ENCODE measurements at places on chromosomes 2 and 18.

DNA sequence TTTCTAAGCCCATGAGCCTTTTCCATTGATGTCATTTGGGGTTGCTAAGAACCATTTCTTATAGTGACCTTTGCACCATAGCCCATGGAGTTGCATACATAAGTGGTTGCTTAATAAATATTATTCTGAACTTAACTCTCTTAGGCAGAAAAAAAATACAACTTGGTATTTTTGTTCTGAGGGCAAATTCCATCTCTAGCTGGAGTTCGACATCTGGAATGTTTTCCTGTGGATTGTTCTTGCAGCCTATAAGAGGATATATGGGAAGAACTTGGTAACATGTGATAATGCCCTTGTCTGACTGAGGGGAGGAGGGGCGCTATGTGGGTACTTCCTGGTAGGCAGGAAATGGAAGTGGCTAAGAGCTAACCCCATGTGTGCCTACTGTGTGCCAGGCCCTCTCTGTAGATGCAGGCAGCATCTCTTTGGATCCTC, 20.7 kb downstream of the IGFBP2 start:
- DNase-seq, result no peak

- DNase-seq, result no peak
Measured at GRCh38 chr2:120830096-120830830, 94.6 kb downstream of the GLI2 start.

- DNase-seq, result no peak
Measured at GRCh38 chr18:78679613-78680260, 299.9 kb upstream of the SALL3 start.

GRCh38 chr2:37997629-37998028, 72.5 kb downstream of the RMDN2 start:
- no peak for DNase-seq

GRCh38 chr18:77448046-77448445, 198.4 kb downstream of the GALR1 start:
- no peak for DNase-seq

- DNase-seq, result no peak
Measured at GRCh38 chr18:2884706-2885285, 38.0 kb downstream of the EMILIN2 start.

- no peak for DNase-seq
Measured at GRCh38 chr18:48931680-48932461, 18.9 kb downstream of the SMAD7 start.

- DNase-seq, result no peak
Measured at GRCh38 chr2:188114014-188114413, 177.7 kb upstream of the GULP1 start.

GRCh38 chr2:217162533-217162932, 302.7 kb upstream of the TNP1 start:
- no peak for DNase-seq

- DNase-seq, result no peak
Measured at GRCh38 chr2:222025881-222026271, 272.9 kb downstream of the PAX3 start.

DNA sequence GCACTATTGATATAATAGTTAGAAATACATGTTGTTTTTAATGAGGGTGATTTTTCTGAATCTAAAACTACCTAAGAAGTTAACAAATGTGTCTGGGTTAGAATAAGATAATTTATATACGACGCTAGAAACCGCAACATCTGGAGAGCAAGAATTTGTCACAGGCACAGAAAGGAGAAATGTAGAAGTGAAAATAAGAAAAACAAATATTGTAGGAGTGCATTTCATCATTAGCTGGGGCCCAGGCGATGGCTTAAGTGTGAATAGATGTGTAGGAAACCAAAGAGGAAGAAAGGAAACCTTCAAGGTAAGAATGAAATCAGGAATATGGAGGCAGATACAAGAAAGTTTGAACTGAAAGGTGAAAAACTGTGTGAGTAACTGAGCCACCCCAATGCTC, 90.3 kb downstream of the LRP2 start:
- no peak for DNase-seq

GRCh38 chr18:59220784-59221765, 1.1 kb downstream of the GRP start:
- DNase-seq, result no peak

- DNase-seq, result no peak
Measured at GRCh38 chr18:23166891-23167541, 31.7 kb downstream of the CABLES1 start.

DNA sequence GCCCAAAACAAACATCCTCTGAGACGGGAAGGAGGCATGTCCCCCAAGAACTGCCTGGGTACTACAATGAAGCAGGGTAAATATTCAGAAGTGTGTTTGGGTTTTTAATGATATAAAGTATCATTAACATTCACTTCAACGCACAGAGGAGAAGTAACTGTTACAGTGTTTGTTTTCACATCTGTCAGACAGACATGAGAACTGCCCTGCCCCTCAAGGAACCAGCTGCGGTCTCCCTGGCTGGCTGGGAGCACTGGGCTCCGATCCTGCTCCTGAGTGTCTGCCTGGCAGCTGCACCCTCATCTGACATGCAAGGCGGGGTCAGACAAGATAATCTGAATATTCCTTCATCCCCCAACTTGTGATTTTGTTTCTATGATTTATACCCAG, 75.6 kb downstream of the MBP start:
- DNase-seq, result no peak

- no peak for DNase-seq
Measured at GRCh38 chr2:55590810-55591440, 26.5 kb downstream of the PPP4R3B start.

DNA sequence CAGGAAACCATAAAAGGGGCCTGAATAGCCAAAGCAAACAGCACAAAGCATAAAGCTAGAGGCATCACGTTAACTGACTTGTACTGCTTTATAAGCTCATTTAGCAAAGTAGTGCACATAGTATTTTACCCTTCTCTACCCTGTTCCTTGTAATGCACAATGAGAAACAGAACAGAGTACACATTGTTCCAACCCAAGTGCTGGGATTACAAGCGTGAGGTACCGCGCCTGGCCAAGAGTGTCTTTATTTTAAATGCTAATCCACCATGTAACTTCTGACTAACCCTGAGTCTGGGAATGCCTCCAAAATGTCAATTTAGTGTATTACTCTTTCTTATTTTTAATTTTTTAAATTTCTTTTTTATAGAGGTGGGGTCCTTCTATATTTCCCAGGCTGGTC, 46.4 kb upstream of the STON1 start:
- no peak for DNase-seq

- no peak for DNase-seq
Measured at GRCh38 chr2:98448441-98449145, 3.9 kb downstream of the INPP4A start.

DNA sequence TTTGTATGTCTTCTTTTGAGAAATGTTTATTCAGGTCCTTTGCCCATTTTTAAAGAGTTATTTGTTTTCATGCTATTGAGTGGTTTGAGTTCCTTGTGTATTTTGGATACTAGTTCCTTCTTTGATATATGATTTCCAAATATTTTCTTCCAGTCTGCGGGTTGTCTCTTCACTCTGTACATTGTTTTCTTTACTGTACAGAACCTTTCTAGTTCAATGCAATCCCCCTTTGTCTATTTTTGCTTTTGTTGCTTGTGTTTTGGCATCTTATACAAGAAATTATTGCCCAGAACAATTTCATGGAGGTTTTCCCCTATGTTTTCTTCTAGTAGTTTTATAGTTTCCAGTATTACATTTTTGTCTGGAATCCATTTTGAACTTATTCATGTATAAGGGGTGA, 62.5 kb upstream of the ACVR1C start:
- no peak for DNase-seq

GRCh38 chr2:161570424-161571050, 53.7 kb upstream of the SLC4A10 start:
- DNase-seq, result no peak
